ENCODE measurements at places on chromosomes 6 and 20. TPM values are rescaled to one million over a fixed set of nuclear protein-coding genes. Genes with fewer than 3 reads are reported as not detected.

- no peak overlapping the region for H3K4me3 ChIP-seq
- no peak overlapping the region for H3K27ac ChIP-seq
- H3K4me1 ChIP-seq, result no peaks in the 10 kb centered on the region
- no peaks in the 10 kb centered on the region for H3K27me3 ChIP-seq
Measured at GRCh38 chr6:133315811-133316210, 74.7 kb downstream of the EYA4 start.

GRCh38 chr20:59214073-59214472, 50.5 kb downstream of the ZNF831 start:
- no peak overlapping the region for H3K4me3 ChIP-seq
- H3K27me3 ChIP-seq, result no peaks in the 10 kb centered on the region
- DNase-seq, result no peak
- no peaks in the 10 kb centered on the region for H3K36me3 ChIP-seq
- no peaks in the 10 kb centered on the region for H3K4me1 ChIP-seq

DNA sequence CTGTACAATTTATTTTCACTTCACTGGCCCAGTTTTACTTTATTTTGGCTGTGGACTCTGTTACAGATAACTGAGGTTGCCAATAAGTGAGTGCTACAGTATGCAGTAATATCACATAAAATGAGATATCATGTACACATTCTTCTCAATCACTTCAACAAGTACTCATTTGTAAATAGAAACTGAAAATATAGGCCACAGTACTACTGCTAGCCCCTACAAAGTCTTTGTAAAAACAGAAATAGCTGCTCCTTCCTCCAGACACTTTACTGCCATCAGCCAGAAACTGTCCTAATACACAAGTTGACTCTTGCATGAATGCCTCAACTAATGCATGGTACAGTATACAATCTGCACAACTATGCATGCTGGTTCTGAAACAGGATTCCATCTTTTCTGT, 9.2 kb downstream of the DTNBP1 start:
- no peaks in the 10 kb centered on the region for H3K27me3 ChIP-seq
- no peaks in the 10 kb centered on the region for H3K4me1 ChIP-seq
- peaks cover 18% of the 10 kb centered on the region for H3K36me3 ChIP-seq
- H3K4me3 ChIP-seq, result no peak overlapping the region

DNA sequence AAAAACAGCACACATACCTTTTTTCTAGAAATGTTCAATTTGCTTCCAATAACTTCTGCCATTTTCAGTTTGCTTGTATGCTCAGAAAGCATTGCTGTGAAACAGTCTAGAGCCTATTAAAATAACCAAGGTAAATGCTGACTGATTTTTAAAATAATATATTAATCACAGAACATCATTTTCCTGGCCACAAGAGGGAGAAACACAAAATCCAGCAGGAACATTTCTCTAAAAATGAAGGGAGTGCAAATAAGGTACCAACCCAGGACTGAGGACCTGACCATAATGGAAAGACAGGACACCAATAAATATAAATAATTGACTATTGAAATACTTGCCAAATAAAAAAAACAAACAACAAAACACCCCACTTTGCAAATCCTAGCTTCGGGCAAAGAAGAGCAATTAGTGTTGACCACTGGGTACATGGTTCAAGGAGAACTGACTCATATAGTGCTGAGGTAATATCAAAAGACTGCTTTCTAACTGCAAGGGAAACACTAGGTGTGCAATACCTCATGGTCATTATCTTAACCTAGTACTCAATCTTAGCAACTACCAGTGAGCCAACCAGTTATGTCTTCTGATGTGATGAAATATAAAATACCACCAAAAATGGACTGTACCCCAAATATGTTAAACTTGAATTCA, 42.9 kb downstream of the MDN1 start:
- H3K36me3 ChIP-seq, result no peaks in the 10 kb centered on the region
- H3K27me3 ChIP-seq, result no peaks in the 10 kb centered on the region
- H3K27ac ChIP-seq, result no peak overlapping the region
- H3K4me1 ChIP-seq, result no peaks in the 10 kb centered on the region

DNA sequence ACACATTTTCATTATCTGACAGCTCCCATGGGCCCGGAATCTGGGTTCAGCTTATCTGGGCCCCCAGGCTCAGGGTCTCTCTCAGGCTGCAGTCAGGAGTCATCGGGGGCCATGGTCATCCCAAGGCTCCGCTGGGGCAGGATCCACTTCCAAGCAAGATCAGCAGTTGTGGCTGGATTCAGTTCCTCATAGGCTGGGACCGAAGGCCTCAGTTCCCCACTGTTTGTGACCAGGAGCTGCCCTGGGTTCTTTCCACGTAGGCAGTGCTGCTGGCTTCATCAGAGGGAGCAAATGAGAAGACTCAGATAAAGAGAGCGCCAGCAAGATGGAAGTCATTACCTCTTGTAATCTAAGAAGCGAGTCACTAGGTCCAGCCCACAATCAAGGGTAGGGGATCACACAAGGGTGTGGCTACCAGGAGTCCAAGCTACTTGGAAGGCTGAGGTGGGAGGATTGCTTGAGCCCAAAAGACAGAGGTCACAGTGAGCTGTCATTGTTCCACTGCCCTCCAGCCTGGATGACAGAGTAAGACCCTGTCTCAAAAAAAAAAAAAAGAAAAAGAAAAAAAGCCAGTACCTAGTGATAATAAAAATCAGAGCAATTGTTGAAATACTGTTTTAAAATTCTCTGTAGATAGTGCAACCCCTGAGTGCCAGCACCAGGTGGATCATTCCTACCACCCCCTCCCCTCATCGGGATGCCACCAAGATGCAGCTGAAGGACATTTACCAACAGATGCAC, 162.7 kb downstream of the NFATC2 start:
- H3K36me3 ChIP-seq, result no peaks in the 10 kb centered on the region
- H3K4me3 ChIP-seq, result no peak overlapping the region
- H3K4me1 ChIP-seq, result no peaks in the 10 kb centered on the region
- no peak for DNase-seq
- H3K27ac ChIP-seq, result no peak overlapping the region

- H3K4me3 ChIP-seq, result no peak overlapping the region
- no peaks in the 10 kb centered on the region for H3K36me3 ChIP-seq
Measured at GRCh38 chr6:137272403-137272802, 53.2 kb upstream of the IFNGR1 start.

Gene TFEB
- total RNA-seq, result 30.4 TPM

Gene FAM83C
- not detected for total RNA-seq

Gene OPRL1
- not detected for total RNA-seq
